C1 segment of cervical spinal cord (tissue), 14 donors: ENCODE measurements at places on chromosomes 3 and 15.

- no peak for DNase-seq
Observed at GRCh38 chr15:67146234-67146633, 80.8 kb downstream of the SMAD3 start.

GRCh38 chr3:45497963-45498362, 96.6 kb upstream of the LIMD1 start:
- DNase-seq = no peak

DNA sequence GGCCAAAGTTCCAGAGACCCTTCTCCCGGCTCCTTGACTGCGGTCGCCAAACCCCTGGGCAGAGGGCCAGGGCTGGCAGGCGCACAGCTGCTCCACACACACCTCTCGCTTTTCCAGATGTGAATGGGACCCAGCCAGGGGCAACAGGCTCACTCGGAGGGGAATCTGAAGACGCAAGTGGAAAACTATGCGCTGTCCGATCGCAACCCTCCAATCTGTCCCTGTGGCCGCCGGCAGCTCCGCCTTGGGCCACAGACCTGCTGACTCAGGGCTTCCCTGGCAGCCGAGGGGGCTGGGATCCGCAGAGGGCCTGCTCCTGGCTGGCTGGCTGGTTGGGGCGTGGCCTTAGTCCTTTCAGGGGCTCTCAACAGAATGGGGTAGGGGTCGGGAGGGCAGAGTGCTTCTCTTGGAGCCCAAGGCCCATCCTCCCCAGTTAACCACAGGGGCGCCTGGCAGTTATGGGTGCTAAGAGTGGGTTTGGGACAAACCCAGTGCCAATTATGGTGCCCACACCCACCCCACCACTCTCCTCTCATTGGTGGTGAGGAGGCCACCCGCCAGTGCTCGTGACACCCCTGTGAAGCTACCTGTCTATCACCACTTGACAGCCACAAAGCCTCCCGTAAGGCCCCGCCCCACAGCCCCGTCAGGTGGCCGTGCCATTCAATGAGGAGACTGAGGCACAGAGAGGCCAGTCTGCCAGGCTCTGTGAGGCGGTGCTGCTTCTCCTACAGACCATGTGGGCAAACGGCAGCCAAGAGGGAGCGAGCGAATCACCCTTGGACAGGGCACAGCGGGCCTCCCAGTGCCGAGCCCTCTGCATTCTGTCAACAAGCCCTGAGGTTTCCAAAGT, 53.8 kb downstream of the IQSEC1 start:
- peak; percentile 38 for DNase-seq

- no peak for DNase-seq
Observed at GRCh38 chr3:46065294-46065705, 38.0 kb upstream of the XCR1 start.
